ENCODE measurements at places on chromosomes 4 and X.

GRCh38 chrX:150547375-150548115, 20.9 kb upstream of the MTM1 start:
- DNase-seq: peak; percentile 47

DNA sequence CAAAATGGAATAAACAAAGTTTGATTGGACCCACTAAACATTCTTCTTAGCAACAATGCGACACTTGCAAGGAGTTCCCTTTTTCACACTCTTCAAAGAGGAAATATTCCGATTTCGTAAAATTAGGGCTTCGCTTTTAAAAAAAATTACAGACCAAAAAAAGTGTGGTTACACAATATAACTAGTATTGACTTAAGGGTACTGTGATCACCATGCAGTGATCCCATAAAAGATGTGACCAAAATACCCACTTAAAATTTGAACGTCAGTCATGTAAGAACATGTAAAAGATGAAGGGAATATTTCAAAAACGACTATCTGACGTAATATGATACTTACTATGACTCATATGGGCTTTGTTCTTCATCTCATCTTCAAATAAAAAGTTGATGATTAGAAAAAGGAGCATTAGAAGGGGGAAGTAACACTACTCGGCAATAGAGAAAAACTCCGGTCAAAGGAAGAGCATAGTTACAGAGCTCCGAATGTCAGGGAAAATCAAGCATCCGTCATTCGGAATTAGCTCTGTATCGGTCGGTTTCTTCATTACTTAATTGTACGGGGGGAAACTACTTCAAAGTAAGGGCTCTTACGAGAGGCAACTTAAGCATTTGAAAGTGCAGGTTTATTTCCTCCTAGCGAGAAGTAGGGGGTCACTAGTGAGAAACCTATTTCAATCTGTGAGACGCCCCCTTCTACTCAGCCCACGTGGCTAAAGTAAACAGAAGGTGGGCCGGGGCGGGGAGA, 1.3 kb upstream of the TET2 start:
- peak; percentile 33 for DNase-seq

DNA sequence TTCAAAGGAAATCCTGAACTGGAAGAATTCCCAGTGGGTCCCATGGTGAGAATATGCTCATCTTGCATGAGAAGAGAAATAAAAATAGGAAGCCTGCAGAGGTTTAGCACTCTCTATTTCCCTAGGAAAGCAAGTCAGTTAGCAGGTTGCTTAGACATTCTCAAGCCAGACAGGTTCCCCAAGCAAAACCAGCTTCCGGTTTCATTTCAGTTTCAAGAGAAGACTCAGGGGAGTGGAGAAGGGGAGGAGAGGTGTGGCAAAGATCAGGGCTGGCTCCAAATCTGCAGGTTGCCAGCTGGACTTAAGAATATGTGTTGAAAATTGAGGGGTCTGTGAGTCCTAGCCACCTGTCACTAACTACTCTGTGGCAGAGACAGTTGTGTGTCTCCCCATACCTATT, 107.5 kb downstream of the CLNK start:
- no peak for DNase-seq

DNA sequence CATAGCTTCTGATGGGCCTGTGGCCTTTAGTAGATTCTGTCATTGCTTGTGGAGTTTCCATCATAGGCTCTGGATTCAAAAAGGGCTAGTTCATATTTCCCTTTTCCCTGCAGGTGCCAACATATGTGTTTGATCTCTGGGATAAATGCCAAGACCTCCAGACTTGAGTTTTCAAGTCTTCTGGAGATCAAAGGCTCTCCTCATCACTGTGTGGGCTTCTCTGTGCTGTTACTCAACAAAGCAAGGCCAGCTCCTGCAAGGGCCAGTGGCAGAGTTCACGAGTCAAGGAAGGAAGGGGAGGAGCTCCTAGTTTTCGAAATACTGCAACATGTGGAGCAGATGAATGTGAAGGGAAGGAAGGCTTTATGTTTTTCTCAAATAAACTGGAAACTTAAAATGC, 62.7 kb upstream of the SCML1 start:
- no peak for DNase-seq

GRCh38 chr4:3689576-3690550, 76.3 kb upstream of the ADRA2C start:
- DNase-seq: no peak

GRCh38 chr4:41795796-41796385, 47.4 kb upstream of the PHOX2B start:
- DNase-seq: no peak

DNA sequence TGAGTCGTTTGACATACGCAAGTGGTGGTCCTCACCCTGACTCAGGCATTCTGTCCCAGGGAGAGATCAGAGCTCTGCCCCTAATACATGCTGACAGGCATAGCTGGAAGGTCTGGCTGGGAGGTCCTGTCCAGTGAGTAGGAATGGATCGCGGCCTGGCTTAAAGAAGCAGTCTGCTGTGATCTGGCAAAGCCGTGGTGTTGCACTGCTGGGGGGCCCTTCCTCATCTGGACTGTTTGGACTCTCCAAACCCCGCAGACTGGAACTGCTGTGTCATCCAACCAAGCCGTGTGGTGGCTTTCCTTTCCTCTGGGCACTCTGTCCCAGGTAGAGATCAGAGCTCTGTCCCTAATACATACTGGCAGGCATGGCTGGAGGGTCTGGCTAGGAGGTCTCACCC, 64.3 kb upstream of the MAGEB16 start:
- DNase-seq: no peak

GRCh38 chr4:112652216-112652615, 15.3 kb downstream of the LARP7 start:
- no peak for DNase-seq

DNA sequence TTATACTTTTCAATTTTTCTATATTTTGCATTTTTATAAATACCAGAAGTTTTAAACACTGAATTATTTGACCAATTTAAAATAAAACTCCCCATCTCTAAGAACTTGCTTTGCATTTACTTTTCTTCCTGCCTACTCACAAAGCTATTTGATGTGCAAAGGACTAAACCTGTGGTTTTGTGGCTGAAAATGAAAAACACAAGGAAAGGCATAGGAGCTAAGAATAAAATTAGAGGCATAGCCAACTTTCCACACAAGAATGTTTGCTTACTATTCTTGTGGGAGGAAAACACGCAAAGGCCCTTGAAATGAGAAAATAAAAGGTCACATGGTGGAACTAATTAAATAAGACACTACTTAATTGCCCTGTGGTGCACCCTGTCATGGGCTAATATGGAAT, 221.2 kb downstream of the KLHL13 start:
- DNase-seq: no peak

DNA sequence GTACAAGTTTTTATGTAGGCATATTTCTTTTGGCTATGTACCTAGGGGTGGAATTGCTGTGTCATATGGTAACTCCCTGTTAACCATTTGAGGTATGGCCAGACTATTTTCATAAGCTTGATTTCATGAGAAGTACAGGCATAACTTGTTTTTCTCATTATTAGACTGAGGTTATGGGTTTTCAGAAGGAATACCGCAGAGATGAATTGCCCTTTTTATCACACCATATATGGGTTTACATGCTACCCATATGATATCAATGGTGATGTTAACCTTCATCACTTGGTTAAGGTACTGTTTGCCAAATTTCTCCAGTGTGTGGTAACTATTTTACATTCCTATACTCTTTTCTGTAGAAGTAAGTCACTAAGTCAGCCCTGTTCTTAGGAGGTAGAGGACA, 23.5 kb downstream of the RAB40A start:
- no peak for DNase-seq

- DNase-seq: no peak
Observed at GRCh38 chr4:1959104-1959384, 49.7 kb downstream of the NELFA start.

DNA sequence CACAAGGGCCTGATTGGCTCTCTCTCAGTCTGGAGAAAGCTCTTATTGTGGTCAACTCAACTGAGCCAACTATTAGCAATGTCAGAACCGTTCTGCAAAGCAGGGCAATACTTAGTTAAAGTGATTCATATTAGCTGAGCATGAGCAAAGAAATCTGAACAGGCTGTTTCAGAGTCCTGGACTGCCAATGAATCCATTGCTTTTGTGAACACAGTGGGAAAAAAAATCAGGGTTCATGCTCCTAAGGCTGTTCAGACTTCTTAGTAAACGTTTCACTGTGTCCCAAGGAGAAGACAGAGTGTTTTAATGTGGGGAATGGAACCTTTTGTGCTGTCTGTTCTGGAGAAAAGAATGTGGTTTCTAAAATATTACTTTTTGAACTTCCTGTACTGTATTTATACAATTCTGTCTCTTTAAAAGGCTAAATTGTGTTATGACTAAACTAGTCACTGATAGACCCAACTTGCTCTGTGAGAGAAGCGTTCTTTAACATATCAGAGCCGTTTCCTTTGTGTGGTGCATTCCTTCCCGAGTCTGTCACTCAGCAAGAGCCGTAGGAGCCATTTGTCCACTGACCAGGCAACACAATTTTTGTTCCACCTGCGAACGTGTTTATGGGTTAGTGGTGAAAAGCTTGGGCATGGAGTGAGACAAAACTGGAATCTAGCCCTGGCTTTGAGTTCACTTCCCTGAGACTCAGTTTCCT, 366.1 kb downstream of the FBXO8 start:
- DNase-seq: peak; percentile 56

DNA sequence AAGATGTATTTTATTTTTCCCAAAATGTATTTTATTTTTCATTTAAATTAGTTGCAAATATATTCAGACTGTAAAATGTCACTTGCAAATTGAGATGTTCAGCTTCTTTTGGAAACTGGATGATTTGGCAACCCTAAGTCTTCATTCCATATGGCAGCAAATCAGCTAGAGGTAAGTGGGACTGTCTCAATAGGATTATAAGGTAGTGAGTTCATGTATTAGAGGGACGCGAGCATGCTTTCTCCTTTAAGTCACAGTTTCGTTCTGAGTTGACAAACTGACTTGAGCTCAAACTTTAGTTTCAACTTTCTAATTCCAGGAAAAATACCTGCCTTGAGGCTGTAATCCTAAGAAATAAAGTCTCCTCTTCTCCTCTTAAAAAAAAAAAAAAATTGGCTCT, 44.2 kb upstream of the TMEM131L start:
- no peak for DNase-seq

DNA sequence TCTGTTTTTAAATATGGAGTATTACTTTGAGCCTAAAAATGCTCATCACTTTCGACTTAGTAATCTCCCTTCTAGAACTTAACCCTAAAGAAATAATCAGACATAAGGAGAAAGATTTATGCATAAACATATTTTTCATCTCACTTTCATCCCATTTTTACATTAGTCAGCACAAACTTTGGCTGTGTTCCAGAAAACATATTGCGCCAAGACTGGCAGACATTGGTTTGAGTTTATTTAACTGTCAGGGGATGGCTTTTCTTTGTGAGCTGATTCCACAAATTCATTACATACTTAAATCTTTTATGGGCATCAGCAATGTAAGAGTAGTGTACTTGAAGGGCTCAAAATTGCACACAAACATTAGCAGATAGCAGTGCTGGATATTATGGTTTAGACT, 23.7 kb downstream of the MAOA start:
- DNase-seq: no peak

GRCh38 chr4:109967798-109968520, 55.3 kb downstream of the EGF start:
- peak; percentile 65 for DNase-seq

DNA sequence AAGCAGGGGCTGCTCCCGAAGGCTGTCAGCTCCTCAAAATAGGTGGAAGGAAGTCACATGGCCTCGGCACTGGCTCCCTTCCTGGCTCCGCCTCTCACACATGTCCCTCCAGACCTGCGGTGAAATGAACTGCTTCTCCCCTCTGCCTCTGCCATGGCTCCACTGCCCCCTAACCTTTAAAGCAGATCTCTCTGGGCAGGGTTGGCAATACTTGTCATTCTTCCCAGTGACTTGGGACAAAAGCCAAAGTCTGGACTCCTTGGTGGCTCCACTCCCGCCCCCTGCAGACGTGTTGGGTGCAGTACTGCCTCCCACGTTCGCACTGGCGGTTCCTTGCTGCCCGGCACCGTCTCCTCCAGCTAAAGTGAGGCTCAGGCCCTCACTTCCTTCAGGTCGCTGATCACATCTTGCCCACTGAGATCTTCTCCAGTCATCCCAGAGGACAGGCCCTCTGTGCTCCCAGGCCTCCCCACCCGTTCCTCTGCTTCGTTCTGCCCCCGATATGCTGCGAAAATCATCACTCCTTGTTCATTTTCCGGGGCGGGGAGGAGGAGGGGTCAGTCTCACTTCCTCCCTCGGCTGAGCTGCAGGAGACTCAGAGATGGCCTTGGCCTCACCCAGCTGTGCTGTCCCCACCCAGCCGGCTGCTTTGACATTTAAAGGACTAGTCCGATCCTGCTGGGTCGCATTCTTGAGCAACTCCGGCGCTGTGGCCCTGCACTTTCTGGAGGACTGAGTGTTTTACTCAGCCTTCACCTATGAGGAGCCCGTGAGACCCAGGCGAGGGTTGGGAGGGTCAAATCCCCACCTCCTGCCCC, 97.4 kb downstream of the PHKA2 start:
- peak; percentile 51 for DNase-seq

DNA sequence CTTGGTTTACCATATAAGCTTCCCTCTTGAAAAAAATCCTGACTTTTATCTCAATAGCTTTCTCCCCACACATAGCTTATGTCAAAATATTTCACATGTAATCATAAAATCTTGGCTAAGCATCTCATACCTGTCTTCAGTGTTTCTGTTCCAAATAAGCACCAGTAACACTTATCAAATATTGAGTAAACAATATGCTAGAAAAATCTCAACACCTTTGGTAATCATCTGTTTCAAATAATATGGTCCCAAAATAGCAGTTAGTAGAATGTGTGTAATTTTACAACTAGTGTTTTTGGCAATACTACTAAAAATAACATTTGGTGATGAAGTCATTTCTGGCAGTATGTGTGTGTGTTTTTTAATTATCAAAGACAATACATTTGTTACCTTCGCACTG, 2138.2 kb downstream of the PCDH7 start:
- no peak for DNase-seq

GRCh38 chrX:24243188-24243587, 70.7 kb downstream of the SUPT20HL2 start:
- no peak for DNase-seq

DNA sequence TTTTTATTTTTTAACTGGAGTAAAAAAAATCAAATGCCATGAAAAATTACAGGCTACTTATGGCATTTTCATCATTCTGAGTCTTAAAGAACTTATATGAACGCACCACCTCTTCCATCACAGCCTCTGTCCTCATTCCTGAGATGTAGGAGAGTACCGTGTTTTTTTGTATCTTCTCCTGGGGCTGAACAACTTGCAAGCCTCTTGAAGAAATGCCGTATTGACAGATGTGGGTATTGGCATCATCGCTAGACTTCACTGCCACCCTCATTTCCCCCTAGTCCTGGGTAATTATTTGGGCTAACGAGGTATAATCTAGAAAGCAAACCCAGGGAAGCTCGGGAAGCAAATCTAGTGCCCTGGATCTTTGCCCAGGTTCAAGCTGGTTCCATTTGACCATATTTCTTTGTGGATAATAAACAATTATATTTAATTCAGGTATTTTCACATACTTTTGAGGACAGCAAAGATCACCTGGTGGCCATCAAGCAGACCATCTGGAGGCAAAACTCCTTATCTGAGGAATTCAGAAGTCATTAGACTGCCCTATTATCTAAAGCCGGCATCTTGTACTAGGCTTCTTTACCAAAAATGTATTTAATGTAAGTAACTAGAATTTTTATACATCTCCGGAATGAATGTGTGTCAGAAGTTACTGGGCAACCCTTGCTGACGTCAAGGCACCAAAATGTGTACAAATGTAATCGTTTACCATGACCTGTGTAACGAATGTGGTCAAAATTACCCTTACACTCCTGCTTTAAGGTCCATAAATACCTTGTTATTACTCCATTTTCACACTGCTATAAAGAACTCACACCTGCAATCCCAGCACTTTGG, 55.9 kb upstream of the WDR19 start:
- no peak for DNase-seq

GRCh38 chr4:158159054-158159717, 13.6 kb downstream of the GASK1B start:
- DNase-seq: peak; percentile 72
